ENCODE measurements at places on chromosomes 1 and 21.

- H3K27me3 ChIP-seq: no peaks in the 10 kb centered on the region
- no peak overlapping the region for H3K4me3 ChIP-seq
- H3K4me1 ChIP-seq: no peaks in the 10 kb centered on the region
- no peak for DNase-seq
- H3K36me3 ChIP-seq: no peaks in the 10 kb centered on the region
Observed at GRCh38 chr21:40186045-40186444, 318.8 kb downstream of the PCP4 start.

DNA sequence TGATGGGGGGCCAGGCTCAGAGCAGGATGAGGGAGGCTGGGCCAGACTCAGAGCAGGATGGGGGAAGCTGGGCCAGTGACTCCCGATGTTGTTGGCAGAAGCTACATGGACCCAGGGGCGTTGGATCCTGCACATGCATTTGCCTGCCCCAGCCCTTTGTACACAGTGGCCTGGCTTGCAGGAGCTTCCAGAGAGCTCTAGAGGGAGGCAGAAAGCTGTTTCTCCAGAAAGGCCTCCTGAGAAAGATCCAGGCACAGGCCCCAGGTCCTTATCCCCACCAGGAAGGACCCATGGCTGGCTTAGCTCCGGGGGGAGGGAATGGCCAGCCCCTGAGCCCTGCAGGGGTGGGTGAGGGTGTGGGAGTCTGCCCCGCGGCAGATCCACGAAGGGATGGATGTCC, 106.6 kb upstream of the ACTRT2 start:
- DNase-seq: no peak
- H3K36me3 ChIP-seq: no peaks in the 10 kb centered on the region
- no peaks in the 10 kb centered on the region for H3K4me1 ChIP-seq
- H3K27ac ChIP-seq: no peak overlapping the region
- no peaks in the 10 kb centered on the region for H3K27me3 ChIP-seq

DNA sequence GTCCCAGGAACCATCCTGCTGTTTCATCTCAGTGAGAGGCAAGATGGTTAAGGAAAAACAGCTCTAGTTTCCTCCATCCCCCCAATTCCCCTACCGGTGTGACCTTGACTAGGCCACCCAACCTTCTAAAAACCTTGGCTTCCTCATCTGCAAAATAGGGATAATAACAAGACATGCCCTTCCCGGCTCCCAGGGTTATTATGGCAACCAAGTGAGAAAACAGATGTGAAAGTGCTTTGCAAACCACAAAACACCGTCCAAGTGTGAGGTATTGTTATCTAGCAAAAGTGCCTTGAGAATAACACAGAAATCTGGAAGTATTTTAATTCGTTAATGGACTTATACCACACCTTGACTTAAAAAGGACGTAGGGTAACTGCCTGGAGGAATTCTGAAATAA, 62.7 kb downstream of the ITPKB start:
- H3K4me1 ChIP-seq: peaks cover 19% of the 10 kb centered on the region
- no peak for DNase-seq
- peak overlapping the region; percentile 75 for H3K27ac ChIP-seq
- H3K4me3 ChIP-seq: no peak overlapping the region

DNA sequence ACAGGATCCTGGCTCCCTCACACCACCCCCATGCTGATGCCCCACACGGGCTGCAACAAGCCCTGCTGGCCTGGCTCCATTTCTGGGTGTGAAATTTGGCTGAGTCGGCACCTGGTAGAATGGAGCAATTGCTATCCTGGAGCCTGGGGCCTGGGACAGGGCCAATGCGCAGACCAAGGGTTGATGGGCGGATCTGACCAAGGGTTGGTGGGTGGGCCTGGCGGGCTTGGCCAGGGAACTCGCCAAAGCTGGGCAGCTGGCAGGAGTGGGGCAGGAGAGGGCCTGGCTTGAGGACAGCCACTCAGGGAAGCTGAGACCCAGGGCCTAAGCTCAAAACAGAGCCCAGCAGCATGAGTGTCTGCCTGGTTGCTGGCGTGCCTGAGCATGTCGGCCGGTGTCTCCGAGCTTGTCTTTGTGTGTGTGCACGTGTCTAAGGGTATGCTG, 70.9 kb upstream of the POU3F1 start:
- H3K36me3 ChIP-seq: no peaks in the 10 kb centered on the region
- H3K4me3 ChIP-seq: no peak overlapping the region
- no peaks in the 10 kb centered on the region for H3K4me1 ChIP-seq
- no peak for DNase-seq
